ENCODE measurements at places on chromosomes 2 and 18.

DNA sequence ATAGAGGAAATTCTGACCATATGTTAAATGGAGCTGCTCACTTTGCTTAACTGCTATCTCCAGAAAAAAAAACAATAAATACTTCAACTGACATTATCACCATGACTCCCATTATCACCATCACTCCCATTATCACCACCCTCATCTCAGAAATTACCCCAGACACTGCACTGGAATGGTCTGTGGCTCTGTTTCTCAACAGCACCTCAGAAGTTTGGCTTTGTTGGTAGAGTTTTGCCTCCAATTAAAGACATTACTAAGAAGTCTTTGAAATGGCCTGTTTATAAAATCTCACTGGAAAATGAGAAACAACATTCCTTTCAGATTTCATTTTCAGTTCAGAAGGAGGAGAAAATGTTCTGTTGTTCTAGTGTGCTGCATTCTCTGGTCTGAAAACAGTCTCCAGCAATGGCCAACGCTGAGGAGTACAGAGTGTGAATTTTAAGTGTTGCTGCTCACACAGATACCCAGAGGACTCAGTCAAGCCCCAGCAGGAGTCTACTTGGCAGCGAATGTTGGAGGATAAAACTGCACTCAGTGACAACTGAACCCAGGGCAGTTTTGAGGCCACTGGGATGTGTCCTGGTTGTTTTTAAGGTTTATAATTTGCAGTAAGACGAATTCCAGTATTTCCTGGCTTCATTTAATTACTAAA, 364.5 kb upstream of the CDH2 start:
- DNase-seq, result no peak

DNA sequence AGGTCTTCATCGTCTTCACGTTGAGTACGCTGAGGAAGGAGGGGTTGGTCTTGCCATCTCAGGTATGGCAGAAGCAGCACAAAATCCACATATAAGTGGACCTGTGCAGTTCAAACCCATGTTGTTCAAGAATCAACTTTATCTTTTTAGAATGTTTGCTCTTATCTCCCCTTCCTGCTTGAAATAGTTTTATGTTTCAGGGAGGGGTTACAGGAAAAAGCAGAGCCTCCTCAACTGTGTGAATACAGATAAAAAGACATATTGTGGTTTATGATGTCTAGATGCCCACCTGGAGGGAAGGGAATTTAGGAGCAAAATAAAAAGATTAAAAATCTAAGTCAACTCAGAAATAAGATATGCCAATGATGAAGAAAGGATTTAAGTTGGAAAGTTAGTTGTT, 75.9 kb downstream of the VRK2 start:
- DNase-seq, result no peak

GRCh38 chr2:28350196-28350595, 42.5 kb upstream of the FOSL2 start:
- DNase-seq, result no peak

DNA sequence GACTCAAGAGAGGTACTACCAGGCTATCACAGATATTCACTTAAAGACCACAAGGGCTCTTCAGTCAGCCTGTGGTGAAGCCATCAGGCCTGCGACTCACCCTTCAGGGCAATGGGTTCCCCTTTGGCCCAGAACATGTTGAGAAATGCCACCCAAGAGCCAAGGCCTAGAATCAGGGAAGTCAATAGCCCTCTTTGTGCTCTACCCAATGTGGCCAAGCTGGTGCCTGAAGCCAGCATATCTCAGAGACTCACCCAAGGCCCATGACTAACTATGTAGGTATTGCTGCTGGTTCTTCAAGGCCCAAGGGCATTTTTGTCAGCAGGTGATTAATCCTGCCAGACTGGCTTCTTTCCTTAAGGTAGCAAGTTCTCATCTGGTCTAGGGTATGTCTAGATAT, 338.9 kb upstream of the SETBP1 start:
- no peak for DNase-seq

DNA sequence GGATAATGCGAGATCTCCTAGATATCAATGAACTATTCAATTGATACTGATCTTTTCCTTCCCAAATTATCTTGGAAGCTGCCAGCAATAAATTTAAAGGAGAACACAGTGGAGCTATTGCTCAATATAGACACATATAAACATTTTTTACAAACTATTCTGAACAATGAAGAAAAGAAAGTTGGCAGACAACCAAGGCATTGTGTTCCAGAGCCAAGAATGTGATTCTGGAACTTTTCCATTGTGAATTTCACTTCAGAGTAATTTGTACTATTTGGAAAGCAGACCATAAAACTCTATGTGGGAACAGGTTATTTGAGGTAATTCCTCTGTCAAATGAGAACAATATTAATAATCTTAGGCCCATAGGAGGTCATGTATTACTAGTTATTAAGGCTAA, 588.2 kb downstream of the IRS1 start:
- DNase-seq, result no peak

DNA sequence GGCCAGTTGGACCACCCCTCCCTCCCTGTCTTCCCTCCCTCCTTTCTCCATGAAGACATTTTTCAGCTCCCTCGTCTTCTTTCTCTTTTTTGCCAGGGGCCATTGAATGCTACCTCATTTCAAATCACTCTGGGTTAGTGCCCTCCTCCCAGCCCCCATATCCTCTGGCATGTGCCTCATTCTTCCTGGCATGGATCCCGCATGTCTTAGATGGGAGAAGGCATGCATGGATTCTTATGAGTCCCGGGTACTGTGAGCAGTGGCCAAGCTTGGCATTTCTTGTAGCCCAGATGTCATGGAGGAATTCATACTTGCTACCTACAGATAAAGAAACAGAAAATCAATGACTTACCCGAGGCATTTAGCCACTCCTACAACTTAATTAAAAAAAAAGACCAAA, 9.0 kb upstream of the HAAO start:
- no peak for DNase-seq

GRCh38 chr2:53028746-53029423, 738.7 kb upstream of the CHAC2 start:
- DNase-seq, result no peak

DNA sequence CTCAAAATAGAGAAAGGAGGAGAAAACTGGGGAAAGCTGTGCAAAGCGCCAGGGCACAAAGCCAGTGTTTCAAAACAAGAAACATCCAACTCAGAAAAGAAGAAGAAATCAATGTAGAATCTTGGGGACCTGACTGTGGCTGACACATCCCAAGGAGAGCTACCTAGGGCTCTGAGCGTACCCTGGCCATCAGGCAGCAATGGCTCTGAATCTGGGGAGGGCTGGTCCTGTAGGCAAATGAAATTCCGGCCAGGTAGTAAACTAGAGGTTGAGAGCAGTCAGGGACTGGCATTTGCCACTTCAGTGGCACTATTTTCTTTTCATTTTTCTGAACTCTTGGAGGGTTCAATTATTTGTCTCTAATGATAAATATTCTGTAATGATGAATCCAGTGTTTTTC, 525.8 kb downstream of the STK39 start:
- DNase-seq, result no peak

- no peak for DNase-seq
Observed at GRCh38 chr2:128373451-128374000, 54.9 kb upstream of the HS6ST1 start.

DNA sequence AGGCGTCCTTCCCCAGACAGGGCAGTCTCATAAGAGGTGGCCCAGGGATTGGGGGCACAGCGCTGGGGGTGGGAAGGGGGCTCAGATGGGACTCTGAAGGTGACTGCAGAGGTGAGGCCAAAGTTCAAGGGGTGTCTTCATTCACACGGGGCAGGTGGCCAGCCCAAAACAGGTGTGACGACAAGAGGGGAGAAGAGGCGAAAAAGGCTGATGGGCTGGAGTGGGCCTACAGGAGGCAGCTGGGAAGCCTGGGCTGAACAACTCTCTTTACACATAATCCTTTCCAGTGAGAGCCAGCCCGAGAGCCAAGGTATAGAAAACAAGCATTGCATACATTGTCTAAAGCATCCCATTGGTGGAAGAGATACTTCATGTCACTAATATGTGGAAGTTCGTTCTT, 130.9 kb upstream of the ASB18 start:
- no peak for DNase-seq

- no peak for DNase-seq
Observed at GRCh38 chr2:24809316-24810007, 16.2 kb downstream of the CENPO start.

DNA sequence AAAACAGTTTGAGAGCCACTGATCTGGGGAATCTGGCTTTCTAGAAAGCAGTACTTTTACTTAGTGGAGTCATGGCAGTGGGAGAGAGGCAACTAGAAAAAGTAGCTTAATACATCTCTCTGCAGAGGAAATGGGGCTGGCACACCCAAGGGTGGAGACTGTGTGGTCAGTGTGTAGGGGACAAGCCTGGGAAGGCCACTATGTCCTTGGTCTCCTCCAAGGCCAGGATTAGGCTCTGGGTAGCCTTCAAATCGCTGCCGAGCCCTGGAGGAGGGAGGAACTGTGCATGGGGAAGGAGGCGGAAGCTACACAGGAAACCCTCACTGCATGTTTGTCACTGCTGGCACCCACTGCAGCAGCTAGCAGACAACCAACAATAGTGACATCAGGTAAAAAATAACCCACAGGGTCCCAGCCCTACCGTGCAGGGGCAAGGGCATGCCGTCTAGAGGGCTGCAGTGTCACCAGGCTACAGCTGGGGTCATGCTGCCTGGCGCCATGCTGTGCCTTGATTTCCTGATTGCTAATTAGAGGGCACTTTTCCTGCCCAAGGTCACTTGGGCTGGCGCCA, 34.8 kb downstream of the LBH start:
- no peak for DNase-seq

- no peak for DNase-seq
Observed at GRCh38 chr18:1438967-1439366, 534.3 kb downstream of the ADCYAP1 start.

GRCh38 chr2:208025814-208026184, 472 bp upstream of the PLEKHM3 start:
- DNase-seq, result no peak

GRCh38 chr2:19476327-19476726, 117.9 kb upstream of the OSR1 start:
- no peak for DNase-seq

- no peak for DNase-seq
Observed at GRCh38 chr2:143754742-143755141, 625.5 kb downstream of the ARHGAP15 start.

GRCh38 chr2:7324706-7325105, 407.5 kb downstream of the RNF144A start:
- no peak for DNase-seq

- DNase-seq, result no peak
Observed at GRCh38 chr18:4232656-4233055, 222.5 kb downstream of the DLGAP1 start.

DNA sequence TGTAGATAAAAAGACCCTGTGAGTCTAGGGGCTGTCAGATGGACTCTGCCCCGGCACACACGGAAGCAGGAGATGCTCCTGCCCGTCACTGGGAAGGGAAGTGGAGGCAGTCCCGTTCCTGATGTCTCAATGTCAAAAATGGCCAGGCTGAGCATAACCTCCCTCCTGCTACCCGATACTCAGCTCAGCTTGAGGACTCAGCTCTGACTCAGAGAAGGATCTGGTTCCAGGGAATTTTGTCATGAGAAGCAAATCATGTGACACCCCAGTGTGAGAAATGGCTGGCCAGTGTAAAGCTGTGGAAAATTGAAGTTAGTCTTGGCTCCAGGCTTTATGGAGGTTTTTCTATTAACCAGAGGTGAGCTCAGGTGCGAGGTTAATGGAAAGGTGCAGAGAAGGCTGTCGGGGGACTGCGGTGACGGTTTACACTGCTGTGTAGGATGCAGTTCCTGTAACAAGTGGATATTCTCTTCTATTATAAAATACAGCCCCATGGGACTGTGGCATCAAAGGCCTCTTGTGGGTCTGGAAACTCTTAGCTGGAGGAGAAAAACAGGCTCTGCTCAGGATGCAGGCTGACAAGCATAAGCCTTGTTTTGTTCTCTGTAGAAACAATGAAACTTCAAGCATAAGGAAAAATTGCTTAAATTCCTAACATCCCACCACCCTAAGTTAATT, 24.7 kb upstream of the AGAP1 start:
- no peak for DNase-seq

DNA sequence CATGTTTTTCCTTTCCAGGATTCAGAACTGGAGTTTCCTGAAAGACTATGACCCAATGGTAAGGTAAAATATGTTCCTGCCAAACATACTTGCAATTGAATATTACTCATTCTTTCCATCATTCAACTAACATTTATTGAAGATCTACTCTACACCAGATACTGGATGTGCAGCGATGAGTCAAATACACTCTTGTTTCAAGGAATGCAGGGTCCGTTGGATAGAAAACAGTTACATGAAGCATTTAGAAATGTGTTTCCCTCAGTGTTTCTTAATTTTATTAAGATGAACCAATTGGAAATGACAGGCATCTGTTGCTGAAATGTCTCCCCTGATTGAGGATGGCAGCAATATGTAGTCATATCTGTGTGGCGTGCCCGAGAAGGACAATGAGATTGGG, 14.8 kb upstream of the SLC66A3 start:
- DNase-seq, result no peak

- no peak for DNase-seq
Observed at GRCh38 chr2:60745761-60746160, 10.3 kb upstream of the PAPOLG start.

DNA sequence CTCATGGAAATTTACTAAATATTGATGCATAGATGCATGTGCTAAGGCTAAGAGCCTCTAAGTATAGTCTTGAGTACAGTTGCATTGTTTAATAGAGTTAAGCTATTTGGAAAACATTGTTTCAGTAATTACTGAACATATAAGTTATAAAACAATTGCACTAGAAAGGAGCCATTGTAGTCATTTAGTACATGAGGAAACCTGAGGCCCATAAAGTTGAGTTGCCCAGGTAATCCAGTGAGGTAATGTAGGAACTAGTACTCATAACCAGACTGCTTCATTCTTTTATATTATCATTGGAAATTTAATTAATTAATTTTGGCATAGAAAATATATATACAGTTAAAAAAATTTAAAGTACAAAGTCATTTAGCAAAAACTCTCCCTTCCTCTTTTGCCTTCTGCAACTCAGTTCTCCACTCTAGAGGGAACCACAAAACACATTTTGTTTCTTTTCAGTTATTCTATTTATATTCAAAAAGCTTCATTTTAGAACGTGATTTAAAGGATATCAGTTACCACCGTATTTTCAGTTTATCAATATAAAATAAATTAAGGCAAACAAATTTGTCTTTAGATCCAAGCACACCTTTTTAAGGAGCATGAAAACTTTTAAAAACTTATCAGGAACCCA, 27.8 kb upstream of the TBR1 start:
- no peak for DNase-seq

GRCh38 chr18:77650799-77651385, 401.2 kb downstream of the GALR1 start:
- peak; percentile 56 for DNase-seq

- DNase-seq, result no peak
Observed at GRCh38 chr2:73985308-73986084, 786 bp downstream of the TET3 start.

DNA sequence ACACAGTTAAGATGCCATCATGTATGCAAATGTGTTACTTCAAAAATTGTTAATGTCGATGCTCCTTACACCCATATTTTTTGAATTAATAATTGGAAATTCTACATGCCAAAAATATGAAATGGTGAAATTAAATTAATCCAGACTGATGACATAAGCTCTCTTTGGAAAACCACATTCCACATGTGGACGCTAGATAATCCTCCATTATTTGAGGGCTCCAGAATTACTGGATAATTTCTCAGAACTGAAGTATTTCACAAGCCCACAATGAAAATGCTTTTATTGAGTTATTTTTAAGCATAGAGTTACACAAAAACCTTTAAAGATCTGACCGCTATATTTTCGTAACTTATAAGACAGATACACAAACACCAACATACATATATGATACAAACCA, 47.8 kb downstream of the FARSB start:
- no peak for DNase-seq

GRCh38 chr2:146321175-146321574, 1523.7 kb upstream of the ACVR2A start:
- no peak for DNase-seq

- DNase-seq, result no peak
Observed at GRCh38 chr2:9330612-9331270, 92.6 kb downstream of the ITGB1BP1 start.
